ENCODE measurements at places on chromosomes 1 and 21. TPM values are rescaled to one million over a fixed set of nuclear protein-coding genes. Genes with fewer than 3 reads are reported as not detected.

- H3K36me3 ChIP-seq, result no peaks in the 10 kb centered on the region
- peaks cover 14% of the 10 kb centered on the region for H3K4me1 ChIP-seq
- H3K4me3 ChIP-seq, result no peak overlapping the region
These were observed 84.8 kb downstream of the DMRTB1 start for GRCh38 chr1:53543778-53544695.

DNA sequence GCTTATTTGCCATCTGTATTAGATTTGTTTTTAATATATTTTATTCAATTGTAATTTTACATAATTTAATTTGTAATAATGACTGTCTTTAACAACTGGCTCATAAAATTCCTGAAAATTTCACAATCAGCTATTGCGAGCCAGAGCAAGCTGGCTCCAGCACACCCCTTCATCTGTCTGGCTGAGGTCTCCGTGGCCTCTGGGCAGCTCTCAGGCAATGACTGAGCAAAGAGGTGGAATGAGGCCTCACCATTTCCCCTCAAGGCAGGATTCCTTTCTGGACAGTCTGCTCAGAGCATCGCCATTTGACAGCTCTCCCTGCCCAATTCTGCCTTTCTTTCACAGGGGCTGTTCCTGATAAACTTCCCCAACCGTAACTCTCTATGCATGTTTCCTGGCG is 5.8 kb upstream of the KANK4 start:
- H3K36me3 ChIP-seq, result no peaks in the 10 kb centered on the region
- DNase-seq, result no peak
- peaks cover 15% of the 10 kb centered on the region for H3K27me3 ChIP-seq
- H3K4me3 ChIP-seq, result no peak overlapping the region
- no peak overlapping the region for H3K27ac ChIP-seq

ARHGEF2 gene
- total RNA-seq, result 97.6 TPM

KDM5B gene
- total RNA-seq, result 86.7 TPM

PRDM2 gene
- 29.9 TPM for total RNA-seq

DNA sequence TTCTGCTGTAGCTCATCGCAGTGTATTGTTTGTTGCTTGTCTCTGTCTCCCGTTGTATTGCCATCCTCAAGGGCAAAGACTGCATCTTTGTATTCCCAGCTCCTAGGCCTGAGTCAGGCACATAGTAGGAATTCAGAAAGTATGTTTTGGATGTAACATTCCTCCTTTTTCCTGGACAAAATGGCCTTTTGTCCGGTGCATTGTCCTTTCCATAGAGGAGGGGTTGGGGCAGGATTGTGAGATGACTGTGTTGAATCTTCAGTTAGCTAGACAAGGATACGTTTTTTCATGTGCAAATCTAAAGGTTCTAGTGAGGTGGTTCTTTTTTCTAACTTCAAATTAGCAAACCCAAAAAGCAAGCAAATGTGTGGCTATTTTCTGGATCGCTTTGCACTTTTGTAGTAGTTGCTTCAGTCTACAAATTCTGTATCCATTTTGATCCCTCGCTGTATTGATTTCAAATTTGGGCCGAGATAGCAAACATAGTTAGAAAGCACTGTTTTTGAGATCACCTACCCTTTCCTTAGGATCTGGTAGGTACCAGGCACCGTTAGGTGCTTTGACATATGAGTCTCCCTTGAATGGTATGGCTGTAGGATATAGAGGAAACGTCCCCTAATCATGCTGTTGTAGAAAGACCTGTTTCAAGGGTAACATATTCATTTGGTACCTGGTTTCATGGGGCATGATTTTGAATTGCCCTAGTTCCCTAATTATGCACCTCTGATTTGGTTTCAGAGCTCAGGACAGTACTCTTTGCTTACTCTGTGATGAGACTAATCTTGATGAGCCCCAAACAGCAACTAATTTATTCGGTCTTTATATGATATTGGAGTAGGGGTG is 1.2 kb downstream of the PPP1R8 start:
- peak overlapping the region; percentile 88 for H3K4me3 ChIP-seq
- no peaks in the 10 kb centered on the region for H3K4me1 ChIP-seq
- H3K27me3 ChIP-seq, result no peaks in the 10 kb centered on the region
- peak overlapping the region; percentile 75 for H3K27ac ChIP-seq
- DNase-seq, result no peak
- peaks cover 25% of the 10 kb centered on the region for H3K36me3 ChIP-seq

EMC1 gene
- total RNA-seq, result 53.4 TPM

- H3K27me3 ChIP-seq, result peaks cover 11% of the 10 kb centered on the region
- H3K36me3 ChIP-seq, result no peaks in the 10 kb centered on the region
- H3K4me1 ChIP-seq, result no peaks in the 10 kb centered on the region
- no peak overlapping the region for H3K4me3 ChIP-seq
- DNase-seq, result no peak
- H3K27ac ChIP-seq, result no peak overlapping the region
These were observed 102.7 kb downstream of the ADARB1 start for GRCh38 chr21:45177039-45177438.
